CD8-positive, alpha-beta T cell (primary cell): ENCODE measurements at places on chromosomes 6 and 20.

- no peak for DNase-seq
Observed at GRCh38 chr6:74152096-74152675, 456.2 kb downstream of the CD109 start.

DNA sequence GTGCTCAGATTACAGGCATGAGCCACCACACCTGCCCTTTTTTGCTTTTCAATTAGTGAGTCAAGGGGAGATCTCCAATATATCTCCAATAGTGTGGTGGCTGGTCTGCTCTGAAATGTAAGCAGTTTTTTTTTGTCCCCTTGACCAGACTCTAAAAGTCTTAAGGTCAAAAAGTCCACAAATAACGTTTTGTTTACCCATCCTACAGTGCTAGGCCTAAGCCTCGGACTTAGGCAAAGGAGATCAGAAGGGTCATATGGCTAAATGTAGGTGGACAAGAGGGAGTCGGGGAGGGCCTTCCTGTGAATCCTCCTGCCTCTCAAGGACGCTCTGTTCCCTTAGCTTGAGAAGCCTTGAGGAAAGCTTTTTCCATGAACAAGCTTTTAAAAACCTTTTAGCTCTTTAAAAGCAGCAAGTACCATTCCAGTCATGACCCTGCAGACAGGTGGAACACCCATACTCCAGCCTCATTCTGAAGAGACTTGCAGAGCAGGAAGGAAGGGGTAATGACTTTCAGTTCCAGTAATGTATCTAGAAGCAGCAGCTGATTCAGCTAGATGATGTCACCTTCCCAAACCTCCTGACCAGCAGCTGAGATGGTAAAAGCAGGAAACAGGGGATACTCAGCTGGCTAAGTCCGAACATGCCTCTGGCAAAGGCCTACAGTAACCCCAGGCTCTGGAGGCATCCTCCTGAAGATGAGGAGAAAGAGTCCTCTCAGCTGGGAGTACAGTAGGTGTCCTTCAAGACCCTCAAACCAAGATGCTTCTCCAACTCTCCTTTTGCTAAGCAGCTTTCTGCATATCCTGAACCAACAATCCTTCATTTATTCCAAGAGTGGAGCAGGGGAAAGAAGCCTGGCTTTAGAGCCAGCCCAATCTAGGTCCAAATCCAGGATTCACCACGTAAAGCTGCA lies 23.6 kb downstream of the BCL2L1 start:
- no peak for DNase-seq

- no peak for DNase-seq
Observed at GRCh38 chr6:16060039-16060438, 68.8 kb upstream of the MYLIP start.

GRCh38 chr6:10451828-10452509 lies 37.1 kb upstream of the TFAP2A start:
- DNase-seq: no peak

DNA sequence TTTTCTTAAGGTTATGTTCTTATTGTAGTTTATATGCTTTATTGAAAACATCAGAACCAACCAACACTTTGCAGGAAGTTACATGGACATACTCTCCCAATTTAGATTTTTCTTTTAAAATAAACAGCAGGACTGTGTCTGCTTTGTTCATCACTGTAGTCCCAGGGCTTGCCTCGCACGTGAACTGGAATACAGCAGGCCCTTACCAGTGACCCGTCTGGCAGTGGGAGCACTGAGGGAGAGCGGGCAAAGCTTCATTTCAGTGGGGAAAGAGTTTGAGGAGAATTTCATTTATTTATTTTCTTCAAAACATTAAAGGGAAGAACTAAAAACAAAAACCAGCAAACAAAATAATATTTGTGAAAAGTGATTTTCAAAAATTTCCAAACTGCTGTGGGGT lies 230.8 kb downstream of the PAX1 start:
- DNase-seq: no peak

DNA sequence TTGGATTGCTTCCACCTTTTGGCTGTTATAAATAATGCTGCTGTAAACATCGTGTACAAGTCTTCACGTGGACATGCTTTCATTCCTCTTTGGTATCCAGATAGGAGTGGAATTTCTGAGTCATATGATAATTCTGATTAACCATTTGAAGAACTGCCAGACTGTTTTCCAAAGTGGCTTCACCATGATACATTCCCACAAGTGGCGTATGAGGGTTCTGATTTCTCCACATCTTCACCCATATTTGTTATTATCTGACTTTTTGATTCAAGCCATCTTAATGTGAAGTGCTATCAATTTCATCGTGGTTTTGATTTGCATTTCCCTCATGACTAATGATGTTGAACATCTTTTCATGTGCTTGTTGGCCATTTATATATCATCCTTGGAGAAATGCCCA lies 2.9 kb upstream of the SNRPB start:
- DNase-seq: no peak

- no peak for DNase-seq
Observed at GRCh38 chr6:36230371-36230770, 33.8 kb downstream of the BRPF3 start.

DNA sequence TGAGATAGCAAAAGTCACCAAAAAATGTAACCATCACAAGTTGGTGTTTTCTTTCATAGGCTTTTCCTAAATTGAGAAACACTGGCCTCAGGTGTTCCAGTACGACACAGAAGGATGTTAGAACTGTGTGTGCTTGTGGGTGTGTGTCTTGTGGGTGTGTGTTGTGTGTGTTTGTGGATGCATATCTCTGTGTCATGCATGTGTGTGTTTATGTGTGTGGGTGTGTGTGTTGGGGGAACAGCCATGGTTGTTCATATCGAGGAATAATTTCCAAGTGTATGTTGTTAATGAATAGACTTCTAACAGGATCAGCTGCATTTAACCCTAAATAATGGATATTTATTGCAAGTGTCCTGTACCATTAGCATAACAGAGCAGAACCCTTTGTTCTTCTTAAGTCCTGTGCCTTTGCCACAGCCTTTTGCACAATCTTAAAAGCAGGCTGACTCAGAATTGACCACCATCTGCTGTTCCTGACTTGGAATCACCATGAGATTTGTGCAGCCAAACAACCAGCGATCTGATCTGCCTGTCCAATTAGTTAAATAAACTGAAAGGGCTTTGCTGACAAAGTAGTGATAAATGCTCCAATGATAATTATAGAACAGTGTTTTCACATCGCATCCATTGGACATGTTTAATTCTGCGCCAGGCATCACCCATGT lies 7.6 kb downstream of the CD93 start:
- DNase-seq: no peak

GRCh38 chr6:36353411-36353915 lies 16.8 kb upstream of the BNIP5 start:
- no peak for DNase-seq

GRCh38 chr20:59788811-59789397 lies 144.5 kb downstream of the SYCP2 start:
- no peak for DNase-seq

GRCh38 chr6:14060971-14061370 lies 56.6 kb upstream of the CD83 start:
- DNase-seq: no peak

DNA sequence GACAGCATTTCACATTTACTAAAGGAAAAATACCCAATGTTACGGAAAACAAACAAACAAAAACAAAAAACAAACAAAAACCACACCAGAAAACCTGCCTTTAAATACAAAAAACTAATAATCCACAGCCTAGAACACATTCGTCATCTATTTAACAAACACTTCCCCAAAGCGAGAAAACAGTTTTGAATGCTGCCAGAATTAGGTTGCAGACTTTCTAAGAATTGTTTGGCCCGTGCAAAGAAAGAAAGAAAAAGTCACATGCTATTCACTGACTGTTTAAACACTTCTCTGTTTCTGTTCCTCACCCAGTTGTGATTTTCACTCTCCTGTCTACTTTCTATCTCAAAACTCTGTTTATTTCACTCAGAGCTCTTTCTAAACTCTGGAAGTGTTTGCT lies 52.5 kb downstream of the BCAS1 start:
- peak; percentile 4 for DNase-seq

DNA sequence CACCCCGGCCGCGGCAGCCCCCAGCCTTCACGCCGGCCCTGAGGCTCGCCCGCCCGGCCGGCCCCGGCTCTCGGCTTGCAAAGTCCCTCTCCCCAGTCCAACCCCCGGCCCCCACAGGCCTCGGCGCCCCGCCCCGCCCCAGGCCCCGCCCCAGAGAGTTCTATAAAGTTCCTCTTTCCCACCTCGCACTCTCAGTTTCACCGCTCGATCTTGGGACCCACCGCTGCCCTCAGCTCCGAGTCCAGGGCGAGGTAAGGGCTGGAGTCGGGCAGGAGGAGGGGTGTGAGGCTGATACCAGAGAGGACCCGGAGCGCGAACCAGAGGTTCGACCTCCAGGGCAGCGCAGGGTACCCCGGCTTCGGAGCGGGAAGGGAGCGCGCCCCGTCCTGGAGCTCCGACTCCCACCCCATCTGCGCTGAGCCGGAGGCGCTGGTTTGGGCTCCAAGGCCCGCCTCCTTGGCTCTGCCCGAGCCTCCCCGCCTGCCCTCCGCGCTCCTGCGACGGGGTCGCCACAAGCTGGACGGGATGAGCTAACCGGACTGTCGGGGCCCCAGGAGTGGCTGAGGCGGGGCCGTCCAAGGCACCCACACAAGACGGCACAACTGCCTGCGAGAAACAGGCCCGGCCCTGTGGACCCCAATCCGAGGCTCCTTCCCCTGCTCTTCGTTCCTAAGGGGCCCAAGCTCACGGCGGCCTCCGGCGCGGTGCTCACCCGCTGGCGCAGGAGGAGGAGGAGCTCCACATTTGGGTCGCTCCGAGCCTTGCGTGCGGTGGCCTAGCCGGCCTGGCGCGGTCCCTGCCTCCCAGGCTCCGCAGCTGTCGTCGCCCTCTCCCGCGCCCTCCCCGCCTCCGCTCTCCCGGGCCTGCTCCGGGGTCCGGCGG lies at the start of gene IRF4:
Gene IRF4, plus strand, starts transcription at position 194 of the 882 bp plus-strand sequence. CDS start 1,401 bp downstream, outside the sequence.
- DNase-seq: peak; percentile 35

DNA sequence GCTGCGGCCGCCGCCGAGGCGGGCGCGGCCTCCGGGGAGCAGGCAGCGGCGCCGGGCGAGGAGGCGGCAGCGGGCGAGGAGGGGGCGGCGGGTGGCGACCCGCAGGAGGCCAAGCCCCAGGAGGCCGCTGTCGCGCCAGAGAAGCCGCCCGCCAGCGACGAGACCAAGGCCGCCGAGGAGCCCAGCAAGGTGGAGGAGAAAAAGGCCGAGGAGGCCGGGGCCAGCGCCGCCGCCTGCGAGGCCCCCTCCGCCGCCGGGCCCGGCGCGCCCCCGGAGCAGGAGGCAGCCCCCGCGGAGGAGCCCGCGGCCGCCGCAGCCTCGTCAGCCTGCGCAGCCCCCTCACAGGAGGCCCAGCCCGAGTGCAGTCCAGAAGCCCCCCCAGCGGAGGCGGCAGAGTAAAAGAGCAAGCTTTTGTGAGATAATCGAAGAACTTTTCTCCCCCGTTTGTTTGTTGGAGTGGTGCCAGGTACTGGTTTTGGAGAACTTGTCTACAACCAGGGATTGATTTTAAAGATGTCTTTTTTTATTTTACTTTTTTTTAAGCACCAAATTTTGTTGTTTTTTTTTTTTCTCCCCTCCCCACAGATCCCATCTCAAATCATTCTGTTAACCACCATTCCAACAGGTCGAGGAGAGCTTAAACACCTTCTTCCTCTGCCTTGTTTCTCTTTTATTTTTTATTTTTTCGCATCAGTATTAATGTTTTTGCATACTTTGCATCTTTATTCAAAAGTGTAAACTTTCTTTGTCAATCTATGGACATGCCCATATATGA lies 3.2 kb downstream of the MARCKS start:
- DNase-seq: no peak

GRCh38 chr6:31651602-31652191 lies 764 bp downstream of the BAG6 start:
- DNase-seq: no peak

- no peak for DNase-seq
Observed at GRCh38 chr20:48805716-48806115, 22.1 kb downstream of the PREX1 start.

DNA sequence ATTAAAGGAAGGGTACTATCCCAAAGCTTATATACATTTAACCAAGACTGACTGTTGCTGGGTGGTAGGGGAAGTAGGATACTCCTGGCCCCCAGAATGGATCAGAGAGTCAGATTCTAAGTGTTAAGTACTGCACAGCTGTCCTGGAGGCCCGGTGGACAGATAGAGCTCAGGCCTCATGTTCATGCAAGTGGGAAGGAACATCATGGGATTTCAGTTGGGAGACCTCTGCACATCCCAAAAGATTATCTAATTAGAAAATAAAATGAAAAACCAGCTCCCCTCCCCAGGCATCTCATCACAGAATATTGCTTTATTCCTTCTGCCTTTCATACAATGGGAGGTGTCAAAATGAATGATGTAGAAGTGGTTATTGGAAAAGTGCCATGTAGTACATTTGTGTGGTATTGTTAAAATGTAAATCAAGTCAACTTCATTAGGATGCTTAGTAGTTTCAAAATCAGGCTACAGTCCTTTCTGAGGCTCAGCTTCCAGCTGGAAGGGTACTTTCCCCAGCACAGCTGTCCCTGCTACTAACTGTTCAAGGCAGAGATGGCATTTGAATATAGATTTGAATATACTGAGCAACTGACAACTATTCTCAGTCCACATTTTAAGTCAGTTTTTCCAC lies 82.9 kb downstream of the SLC35B3 start:
- DNase-seq: no peak

GRCh38 chr6:150891888-150892485 lies 26.5 kb downstream of the MTHFD1L start:
- DNase-seq: peak; percentile 58

- DNase-seq: no peak
Observed at GRCh38 chr20:23201658-23202057, 115.5 kb upstream of the CD93 start.

DNA sequence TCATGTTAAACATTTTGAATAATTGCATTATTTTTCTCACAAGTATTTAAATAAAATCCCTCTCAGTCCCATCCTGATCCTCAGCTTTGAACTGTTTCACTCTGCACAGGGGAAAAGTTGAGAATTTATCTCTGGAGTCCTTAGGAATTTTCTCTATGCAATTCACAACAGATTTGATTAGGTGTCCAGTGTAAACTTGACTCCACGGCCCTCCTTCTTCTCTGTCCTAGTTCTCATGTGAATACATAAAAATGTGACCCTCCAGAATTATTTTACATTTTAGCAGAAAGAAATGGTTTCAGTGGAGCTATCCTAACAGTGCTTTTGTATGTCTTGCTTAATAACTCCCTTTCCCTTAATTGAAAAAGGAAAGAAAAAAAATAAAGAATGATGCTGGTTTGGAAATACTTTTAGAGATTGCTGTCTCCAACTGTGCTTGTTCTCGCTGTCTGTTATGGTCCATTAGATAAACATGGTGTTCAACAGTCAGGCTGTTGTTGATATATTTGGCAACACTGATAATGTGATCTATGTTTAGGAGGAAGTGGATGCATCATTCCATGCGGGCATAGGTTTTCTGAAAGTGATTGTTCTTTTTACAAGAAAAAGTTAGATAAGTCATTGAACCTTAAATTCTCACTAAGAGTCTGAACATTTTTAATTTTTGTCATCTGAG lies 599.4 kb upstream of the CITED2 start:
- no peak for DNase-seq
